ENCODE measurements at places on chromosomes 5 and 9.

DNA sequence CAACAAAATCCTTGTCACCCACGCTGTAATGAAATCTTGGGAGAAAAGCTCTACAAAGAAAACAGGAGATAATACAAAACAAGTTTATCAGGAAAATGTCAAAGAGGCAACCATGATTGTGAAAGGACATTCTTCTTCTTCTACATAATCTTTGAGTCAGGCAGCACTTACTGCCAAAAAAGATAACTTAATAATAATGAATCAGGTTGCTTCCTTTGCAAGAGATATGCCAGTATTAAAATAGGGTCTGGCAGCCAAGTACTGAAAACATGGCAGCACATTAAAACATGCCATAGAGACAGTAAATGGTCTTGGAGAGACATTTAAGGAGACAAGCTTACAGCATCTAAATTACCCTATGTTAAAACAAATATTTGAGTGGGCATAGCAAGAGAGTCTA is 1573.4 kb downstream of the EFNA5 start:
- no peak for DNase-seq

DNA sequence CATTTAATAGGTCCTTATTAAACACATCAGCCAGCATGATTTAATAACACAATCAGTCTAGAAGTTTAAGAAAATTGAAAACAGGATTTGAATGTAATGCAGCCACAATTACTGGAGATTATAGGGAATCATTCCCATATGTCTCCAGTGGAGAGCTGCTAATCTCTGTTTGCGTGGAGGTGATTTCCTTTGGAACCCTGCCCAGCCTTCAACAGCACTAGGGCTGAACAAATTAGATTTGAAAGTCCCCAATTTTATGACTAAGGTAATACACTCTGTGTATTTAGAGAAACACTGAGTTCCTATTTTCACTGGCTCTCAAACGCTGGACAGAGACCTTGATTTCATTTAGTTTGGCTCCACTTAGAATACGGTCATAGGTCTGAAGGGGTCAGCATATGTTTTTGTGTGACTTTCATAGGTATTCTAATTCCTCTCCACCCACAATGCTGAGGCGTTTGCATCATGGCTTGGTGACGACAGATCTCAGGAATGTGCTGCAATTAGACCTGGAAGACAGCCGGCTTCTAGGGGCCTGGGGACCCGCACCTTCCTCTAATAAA is 508.3 kb downstream of the EBF1 start:
- no peak for DNase-seq

DNA sequence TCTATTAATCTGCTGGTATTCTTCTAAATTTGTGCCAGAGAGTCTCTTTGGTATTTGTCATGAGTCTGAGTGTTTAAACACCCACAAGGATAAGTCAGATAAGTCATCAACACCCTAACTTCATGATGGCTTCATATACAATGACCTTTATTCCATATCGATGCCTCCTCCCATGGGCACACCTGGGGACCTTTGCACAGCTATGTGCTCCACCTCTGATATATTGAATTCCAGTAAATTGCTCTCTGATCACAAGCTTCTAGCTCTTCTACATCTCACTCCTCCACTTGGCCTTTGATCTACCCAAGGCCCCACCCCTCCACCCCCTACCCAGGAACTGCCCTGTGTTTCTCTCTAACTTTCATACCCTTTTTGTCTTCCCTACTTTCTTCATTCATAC is 102.7 kb upstream of the MIER3 start:
- no peak for DNase-seq

DNA sequence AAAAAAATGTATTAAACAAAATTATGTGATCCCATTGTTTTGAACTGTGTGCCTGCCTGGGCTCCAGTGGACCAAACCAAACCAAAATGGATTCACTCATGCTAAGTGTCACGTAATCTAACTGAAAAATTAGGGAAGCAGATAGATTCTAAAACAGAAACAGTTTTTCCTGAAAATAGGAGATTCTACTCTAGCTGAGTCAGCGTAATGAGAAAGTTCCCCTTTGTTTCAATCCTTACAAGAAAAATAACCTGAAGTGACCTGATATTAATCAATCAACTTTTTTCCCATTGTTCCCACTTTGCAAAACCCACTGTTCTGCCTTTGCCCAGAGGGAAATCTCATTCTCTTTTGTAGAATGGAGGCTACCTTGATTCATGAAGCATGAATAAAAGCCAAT is 682.4 kb upstream of the CDH10 start:
- no peak for DNase-seq

- no peak for DNase-seq
Measured at GRCh38 chr9:19583890-19584289, 175.1 kb downstream of the ACER2 start.

GRCh38 chr9:114592356-114592755 is 4.8 kb downstream of the ATP6V1G1 start:
- no peak for DNase-seq

DNA sequence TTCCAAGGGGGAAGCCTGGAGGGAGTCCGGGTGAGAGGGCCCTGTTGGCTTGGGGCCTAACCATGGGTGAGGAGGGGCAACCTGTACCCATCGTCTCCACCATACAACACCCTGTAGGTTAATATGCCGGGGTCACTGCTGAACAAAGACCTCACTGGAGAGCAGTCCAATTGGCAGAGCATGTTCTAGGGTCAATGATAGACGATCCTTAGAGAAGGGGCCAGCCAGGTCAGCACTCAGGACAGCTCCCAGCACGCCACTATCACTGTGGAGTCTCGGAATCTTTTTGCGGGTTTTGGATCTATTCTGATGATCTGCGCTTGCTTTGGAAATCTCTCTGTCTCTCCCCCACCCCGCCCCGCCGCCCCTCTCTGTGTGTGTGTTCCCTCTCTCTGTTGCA is 218.4 kb upstream of the MVB12B start:
- no peak for DNase-seq

GRCh38 chr5:134555223-134555889 is 29.9 kb downstream of the JADE2 start:
- no peak for DNase-seq

- peak; percentile 82 for DNase-seq
Measured at GRCh38 chr5:41924872-41925554, at the start of gene FBXO4. Gene FBXO4 (plus strand): TSS chr5:41925281. CDS start chr5:41925310, 29 bp downstream.

DNA sequence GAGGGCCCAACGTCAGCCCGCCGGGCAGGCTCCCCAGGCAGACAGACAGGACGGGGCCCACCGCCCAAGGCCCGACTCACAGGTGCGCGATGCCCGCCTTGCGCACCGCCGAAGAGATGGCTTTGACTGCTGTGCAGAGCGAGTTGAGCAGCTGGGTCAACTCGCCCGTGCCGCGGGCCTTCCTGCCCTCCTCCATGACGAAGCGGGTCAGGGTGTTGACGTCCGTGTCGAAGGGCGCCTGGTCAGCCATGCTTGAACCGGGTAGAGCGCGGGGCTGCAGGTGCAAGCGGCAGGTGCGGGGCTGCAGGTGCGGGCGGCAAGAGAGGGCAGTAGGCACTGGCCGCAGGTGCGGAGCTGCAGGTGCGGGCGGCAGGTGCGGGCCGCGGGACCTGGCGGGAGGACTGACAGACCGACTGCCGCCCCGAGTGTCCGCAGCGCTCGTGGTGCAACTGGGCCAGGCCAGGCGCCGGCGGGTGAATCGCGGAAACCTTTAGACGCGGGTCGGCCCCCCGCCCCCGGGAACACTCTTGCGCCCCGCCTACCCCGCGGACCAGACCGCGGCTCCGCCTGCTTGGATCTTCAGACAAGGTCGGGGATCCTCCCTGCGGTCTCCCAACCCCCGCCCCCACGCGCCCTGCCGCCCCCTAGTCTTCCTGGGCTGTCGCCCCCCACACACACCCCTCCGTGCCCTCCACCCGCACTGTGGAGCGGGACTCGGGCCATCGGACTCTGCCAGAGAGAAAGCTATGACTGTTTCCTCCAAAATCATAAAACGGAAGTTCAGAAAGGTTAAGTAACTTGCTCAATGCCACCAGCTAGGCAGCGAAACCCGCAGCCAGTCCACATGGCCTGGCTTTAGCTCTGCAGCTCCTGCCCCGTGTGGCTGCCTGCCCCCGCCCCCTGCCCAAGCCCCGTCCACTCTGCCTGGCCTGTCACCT is at the start of gene FBP1:
TSS of gene FBP1 (minus strand) at position 458 of the 938 bp plus-strand sequence. CDS start at position 250, 208 bp downstream.
- peak; percentile 25 for DNase-seq

DNA sequence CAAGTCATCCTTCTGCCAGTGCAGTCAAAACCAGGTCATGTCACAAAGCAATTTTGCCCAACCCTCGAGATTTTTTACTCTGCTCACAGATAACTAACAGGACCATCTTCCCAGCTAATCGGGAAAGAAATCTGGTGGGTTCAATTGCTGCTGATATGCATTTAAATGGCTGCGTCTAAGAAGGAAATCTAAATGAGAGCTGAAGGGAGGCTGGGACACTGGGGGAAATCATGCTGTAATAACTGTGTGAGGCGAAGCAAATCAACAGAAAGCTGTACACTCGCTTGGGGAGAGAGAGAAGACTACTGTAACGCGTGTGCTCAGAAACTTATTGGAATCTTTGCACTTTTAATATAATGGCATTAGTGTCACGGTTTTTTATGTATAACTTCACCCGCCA is 535.0 kb downstream of the CDK5RAP2 start:
- DNase-seq: no peak

DNA sequence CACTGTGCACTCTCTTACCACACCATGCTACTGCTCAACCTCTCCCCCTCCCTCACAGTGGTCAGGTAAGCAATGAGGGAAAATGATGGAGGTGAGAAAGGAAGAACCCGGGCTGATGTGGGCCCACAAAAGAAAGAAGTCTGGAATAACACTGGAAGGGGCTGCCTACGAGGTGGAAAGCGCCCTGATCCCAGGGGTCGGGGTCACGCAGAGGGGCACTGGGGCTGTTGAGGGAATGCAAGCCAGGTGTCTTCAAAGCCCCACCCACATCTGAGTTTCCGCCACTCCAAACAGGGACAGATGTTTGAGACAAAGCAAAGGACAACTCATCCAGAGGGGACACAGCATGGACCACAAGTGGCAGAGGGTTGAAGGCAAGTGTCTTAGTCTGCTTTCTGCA is 4.2 kb downstream of the TNIP1 start:
- DNase-seq: no peak

DNA sequence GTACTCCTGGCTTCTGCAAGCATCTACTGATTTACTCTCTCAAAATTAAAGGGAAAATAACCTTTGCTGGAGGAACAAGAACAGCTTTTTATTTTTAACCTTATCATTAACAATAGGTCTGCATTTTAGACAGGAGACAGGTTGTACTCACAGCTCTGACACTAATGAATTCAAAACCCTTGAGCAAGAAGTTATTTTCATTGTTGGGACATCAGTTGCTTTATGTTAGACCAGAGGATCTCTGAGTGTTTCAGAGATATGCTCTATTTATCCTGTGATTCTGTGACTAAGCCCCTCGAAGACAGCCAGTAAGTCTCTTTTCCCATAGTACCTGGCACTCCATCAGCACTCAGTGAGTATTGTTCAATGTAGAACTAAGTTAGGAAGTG is 190.2 kb upstream of the PCSK5 start:
- no peak for DNase-seq

DNA sequence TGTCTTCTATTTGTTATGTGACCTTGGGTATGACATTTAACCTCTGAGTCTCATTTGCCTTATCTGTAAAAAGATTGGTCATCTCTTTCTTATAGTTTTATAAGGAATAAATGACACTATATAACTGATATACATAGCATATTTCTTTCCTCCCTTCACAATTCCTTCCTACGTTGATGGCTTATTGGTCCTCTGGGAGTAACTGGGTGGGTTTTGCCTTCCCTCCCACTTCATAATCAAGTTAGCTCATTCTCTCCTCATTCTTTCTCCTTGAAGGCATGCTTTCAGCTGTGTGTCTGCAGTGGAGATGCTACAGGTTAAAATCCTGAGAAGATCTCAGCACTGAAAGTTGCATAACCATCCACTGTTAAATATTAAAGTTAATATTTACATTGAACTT is 382.4 kb downstream of the TMEM38B start:
- DNase-seq: no peak

GRCh38 chr9:117435630-117436261 is 20.9 kb upstream of the ASTN2 start:
- no peak for DNase-seq

DNA sequence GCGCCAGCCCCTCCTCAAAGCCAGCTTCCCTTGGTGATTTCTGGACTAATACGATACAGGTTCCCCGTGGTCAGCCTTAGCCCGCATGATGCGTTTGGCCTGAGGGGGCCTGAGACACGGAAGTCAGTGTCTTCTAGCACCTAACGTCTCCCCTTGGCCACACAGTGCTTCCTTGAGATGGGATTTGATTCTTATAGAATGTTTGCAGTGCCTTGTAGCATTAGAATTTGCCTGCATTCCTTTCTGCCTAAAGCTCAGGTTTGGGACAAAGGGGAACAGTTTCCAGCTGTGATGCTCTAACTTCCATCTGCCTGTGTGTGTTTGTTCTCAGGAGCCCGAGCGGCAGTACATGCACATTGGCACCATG is 34.4 kb downstream of the CFAP90 start:
- no peak for DNase-seq

DNA sequence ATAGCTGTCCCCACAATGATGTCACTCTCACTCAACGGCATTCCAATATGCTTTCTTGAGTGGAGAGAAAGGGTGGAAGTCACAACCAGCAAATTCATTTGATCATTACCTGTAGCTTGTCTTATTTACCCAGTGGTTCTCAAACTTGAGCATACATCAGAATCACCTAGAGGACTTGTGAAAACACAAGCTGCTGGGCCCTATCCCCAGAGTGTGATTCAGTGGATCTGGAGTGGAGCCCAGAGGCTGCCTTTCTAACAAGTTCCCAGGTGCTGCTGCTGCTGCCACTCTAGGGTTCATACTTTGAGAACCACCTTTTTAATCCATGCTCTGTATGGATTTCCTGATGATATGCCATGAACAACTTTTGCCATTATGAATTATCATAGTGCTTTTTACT is 94.7 kb downstream of the KLHL3 start:
- DNase-seq: no peak

GRCh38 chr5:81908044-81908443 is 63.8 kb upstream of the ATG10 start:
- no peak for DNase-seq

Measured in T-helper 2 cell (primary cell).